Chondrocyte (in vitro differentiated cells): ENCODE measurements at places on chromosomes 1 and 21. TPM values are rescaled to one million over a fixed set of nuclear protein-coding genes. Genes with fewer than 3 reads are reported as not detected.

Gene TSPEAR
- 0.15 to 0.38 TPM in 2 of 3 replicates, not detected in the other for total RNA-seq

Gene WNT3A
- total RNA-seq = not detected in 3 replicates

Gene SLC16A4
- total RNA-seq = 16.5 to 23.9 TPM (median 17.0 TPM) in 3 replicates

Gene GPR25
- not detected in 3 replicates for total RNA-seq

Gene MROH9
- total RNA-seq = 0.41 TPM in 1 of 3 replicates, not detected in the others

Gene DISC1
- total RNA-seq = 5.0 to 10.6 TPM (median 7.1 TPM) in 3 replicates

Gene FOXO6
- total RNA-seq = 1.1 to 3.2 TPM (median 1.7 TPM) in 3 replicates

GRCh38 chr1:208300084-208300770 is 56.0 kb upstream of the PLXNA2 start:
- peaks cover 34% of the 10 kb centered on the region for H3K27me3 ChIP-seq
- H3K36me3 ChIP-seq = no peaks in the 10 kb centered on the region
- no peak overlapping the region for H3K27ac ChIP-seq
- H3K4me1 ChIP-seq = peaks cover 11% of the 10 kb centered on the region

- no peaks in the 10 kb centered on the region for H3K27me3 ChIP-seq
- H3K27ac ChIP-seq = no peak overlapping the region
- DNase-seq = no peak
- H3K36me3 ChIP-seq = peaks cover 11% of the 10 kb centered on the region
Observed at GRCh38 chr1:37931102-37931360, 15.8 kb downstream of the INPP5B start.

DNA sequence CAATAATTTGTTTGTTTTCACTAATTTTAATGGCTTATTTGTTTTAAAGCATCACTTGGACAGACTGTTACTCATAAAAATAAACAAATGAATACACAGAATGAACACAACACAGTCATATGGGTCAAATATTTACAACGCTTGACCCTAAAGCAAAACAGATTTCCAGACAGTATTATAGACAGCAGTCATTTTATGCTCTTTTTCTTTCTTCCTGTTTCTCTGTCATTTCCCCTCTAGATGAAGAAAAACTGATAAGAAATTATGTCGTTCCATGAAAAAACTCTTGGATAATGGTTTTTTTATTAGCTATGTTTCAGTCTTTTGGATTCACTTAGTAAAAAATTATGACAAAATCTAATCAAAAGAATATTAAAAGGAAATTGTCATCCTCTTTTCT is 297.3 kb upstream of the NEGR1 start:
- H3K36me3 ChIP-seq = no peaks in the 10 kb centered on the region
- H3K27me3 ChIP-seq = peaks cover 3% of the 10 kb centered on the region
- DNase-seq = no peak
- no peak overlapping the region for H3K4me3 ChIP-seq
- H3K4me1 ChIP-seq = no peaks in the 10 kb centered on the region
- H3K27ac ChIP-seq = no peak overlapping the region

DNA sequence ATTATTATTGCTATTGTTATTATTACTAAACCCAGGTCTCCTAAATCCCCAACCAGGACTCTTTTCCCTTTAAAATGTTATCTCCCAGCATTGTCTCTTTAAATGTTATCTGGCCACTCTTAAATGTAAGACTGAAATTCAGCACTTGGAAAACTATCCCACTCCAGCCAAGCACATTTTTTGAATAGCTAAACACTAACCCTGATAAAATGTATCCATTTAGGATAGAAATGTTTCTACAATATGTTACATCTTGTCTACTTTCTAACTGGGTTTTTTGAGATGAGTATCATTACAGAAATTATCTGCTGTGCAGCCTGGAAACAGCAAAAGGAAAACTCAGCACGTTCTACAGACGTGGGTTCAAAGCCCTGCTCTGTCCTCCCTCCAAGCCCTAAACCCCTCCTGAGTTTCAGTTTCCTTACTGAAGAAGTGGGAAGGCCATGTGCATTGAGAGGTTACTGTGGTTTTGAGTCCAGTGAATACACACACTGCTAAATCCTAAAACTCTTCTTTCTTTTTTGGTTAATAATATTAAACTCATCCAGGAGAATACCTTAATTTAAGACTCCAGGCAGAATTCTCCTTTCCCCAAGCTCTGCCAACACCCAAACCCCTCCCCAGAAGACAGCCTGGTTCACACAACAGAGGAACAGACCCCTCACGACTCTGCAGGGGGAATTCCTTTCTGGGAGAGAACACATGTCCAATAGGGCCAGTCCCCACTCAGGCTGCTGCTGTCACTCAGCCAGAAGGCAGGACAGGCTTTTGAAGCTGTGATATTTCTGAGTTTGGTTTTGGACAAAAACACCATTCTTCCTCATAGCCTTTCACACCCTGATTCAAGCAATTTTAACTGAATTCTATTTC is 41.9 kb downstream of the HIVEP3 start:
- H3K36me3 ChIP-seq = no peaks in the 10 kb centered on the region
- H3K4me1 ChIP-seq = peaks cover 12% of the 10 kb centered on the region
- H3K27ac ChIP-seq = peak overlapping the region; percentile 87
- no peaks in the 10 kb centered on the region for H3K27me3 ChIP-seq
- H3K4me3 ChIP-seq = peak overlapping the region; percentile 22

DNA sequence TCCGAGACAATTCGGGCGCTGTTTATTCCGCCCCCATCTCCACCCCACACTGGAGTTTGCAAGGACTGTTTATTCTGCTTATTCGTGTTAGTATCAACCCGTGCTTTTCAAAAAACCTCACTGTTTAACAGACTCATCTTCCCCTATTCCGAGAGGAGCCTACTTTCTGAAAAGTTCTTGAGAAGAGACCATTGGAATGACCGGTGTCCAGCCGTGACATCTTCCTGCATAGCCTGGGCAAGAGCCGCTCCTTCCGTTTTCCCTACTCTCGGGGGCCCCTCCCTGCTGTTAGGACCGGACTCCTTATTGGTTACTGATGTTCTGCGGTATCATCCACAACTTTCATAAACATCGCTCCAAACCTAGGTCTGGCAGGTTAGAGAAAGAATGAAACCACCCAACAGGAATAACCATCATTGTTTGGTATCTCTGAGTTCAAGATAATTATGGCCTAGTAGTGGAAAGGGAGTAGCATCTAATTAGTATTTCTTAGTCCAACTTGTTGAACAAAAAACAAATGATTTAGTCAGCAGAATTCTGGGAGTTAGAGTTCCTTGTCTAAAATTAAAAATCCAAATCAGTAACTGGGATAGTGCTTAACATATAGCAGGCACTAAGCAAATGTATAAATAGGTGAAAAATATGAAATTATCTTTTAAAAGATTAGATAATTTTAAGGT is 837 bp downstream of the STXBP3 start:
- DNase-seq = no peak
- H3K4me3 ChIP-seq = peak overlapping the region; percentile 93
- peaks cover 2% of the 10 kb centered on the region for H3K36me3 ChIP-seq
- H3K27ac ChIP-seq = peak overlapping the region; percentile 100
- no peaks in the 10 kb centered on the region for H3K27me3 ChIP-seq

- no peak overlapping the region for H3K4me3 ChIP-seq
- H3K27ac ChIP-seq = no peak overlapping the region
- no peak for DNase-seq
Observed at GRCh38 chr1:214120191-214120590, 132.4 kb downstream of the PROX1 start.

- no peak overlapping the region for H3K27ac ChIP-seq
- no peak for DNase-seq
- H3K36me3 ChIP-seq = peaks cover 15% of the 10 kb centered on the region
- no peaks in the 10 kb centered on the region for H3K27me3 ChIP-seq
Observed at GRCh38 chr1:115991909-115992308, 15.6 kb downstream of the SLC22A15 start.

DNA sequence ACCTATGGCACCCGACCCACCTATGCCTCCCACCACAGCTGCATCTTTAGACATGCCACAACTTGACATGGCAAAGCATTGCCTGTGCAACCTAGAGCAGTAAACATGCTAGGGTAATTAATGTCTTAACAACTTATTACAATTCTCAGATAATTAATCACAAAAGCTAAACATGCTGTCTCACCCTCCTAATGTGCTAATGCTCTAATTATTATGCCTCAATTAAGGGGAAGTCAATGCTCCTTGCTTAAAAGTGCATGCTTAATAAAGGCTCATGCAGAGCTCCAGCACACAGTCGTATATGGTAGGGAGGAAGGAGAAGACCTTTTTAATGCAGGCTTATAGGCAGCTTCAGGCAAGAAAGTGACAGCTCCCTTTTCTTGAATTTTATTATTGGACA is 396.0 kb downstream of the SEC16B start:
- H3K4me3 ChIP-seq = no peak overlapping the region
- peaks cover 9% of the 10 kb centered on the region for H3K27me3 ChIP-seq
- H3K36me3 ChIP-seq = no peaks in the 10 kb centered on the region

DNA sequence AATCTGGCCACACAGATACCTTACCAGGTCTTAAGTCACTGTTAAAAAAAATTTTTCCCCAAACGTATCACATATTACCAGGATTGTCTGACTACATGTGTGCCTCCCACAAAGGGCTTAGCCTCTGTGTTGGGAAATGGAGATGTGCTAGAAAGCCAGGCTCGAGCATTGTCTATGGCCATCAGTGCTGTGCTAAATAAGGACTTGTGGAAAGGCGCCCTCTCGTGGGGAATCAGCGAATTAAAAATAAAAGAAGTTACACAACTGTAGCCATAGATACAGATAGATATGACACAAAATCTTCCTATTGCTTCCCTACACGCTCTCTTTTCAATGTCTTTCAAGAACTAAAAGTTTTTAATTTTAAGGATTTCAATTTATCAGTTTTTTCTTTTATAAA is 47.5 kb upstream of the CRNN start:
- H3K4me1 ChIP-seq = peaks cover 4% of the 10 kb centered on the region
- H3K27ac ChIP-seq = no peak overlapping the region
- no peak overlapping the region for H3K4me3 ChIP-seq
- H3K36me3 ChIP-seq = no peaks in the 10 kb centered on the region
- DNase-seq = no peak

DNA sequence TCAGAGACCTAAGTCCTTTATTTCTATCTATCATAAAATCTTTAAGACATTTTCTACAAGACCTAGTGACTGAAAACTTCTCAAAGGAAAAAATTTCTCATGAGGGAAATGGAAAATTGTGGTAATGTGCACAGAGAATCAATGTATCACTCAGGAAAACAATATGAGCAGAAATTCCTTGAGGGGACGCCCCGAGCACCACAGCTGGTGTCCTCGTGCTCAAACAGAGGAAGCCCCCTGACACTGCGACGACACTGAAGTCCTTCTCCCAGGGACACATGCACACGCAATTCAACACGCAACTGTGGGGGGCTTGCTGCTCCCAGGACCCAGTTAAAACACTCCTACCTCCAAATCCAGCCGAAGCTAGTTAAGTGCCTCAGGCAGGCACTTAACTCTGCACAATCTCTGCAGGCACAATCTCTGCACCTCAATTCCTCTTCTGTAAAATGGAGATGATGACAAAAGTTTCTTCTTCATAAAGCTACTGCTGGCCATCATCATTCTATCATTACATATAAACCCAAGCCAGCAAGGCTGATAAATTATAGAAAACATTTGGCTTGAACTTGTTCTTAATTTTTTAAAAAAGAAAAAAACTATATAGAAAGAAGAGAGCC is 16.0 kb downstream of the ZBTB17 start:
- H3K4me1 ChIP-seq = peaks cover 53% of the 10 kb centered on the region
- H3K36me3 ChIP-seq = no peaks in the 10 kb centered on the region
- DNase-seq = no peak
- H3K27ac ChIP-seq = no peak overlapping the region
- H3K4me3 ChIP-seq = no peak overlapping the region
- H3K27me3 ChIP-seq = no peaks in the 10 kb centered on the region

DNA sequence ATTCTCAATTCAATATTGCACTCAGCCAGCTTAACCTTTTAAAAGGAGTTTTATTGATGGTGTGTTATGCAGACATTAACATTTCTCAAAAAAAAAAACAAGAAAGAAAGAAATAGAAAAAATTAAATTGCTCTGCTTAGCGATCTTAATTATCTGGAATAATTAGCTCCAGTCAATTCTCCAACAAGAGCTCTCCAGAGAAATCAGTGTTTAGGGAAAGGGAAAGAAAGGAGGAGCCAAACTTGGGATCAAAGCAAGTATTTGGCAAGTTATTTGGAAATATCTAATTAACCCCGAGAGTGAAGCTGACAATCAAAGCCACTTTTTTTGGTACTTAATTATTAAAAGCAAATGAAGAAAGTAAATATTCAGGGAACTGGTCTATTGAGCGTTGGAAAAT is 60.7 kb upstream of the CAMK1G start:
- no peaks in the 10 kb centered on the region for H3K36me3 ChIP-seq
- no peaks in the 10 kb centered on the region for H3K4me1 ChIP-seq
- no peak overlapping the region for H3K4me3 ChIP-seq

DNA sequence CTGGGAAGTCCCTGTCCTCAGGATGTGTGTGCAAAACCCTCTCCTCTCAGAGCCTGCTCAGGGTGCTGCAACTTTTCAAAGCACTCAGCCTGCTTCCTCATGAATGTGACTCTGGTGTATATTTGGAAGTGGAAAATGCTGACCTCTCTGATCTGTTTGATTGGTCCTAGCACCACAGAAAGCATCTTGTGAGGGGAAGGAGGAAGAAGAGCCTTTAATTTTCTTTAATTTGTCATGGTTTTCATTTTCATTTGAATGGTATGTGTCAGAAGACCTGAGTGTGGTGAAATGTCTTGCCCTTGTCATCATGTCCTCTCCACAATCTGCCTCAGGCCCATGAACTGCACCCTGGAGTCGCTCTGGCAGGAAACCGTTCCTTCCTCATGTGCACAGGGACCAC is 383.5 kb downstream of the NTNG1 start:
- peaks cover 8% of the 10 kb centered on the region for H3K27me3 ChIP-seq
- no peaks in the 10 kb centered on the region for H3K4me1 ChIP-seq
- DNase-seq = no peak

DNA sequence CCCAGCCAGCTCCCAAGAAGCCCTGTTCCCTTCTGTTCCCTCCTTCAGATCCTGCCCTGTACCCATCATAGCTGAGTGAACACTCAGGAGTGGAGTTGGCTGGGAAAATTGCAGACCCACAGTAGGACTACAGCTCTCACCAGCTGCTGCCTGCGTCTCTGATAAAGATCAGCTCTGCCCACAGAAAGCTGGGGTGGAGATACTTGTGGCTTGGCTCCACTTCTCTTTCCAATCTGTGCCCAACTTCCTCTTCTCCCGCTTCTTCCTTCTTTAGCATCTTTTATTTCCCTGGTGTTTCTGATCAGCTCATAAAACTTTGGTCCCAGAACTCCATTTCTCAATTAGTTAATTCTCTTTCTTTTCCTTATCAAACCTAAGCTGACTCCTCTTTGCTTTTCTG is 5.5 kb upstream of the CD1A start:
- no peak for DNase-seq
- H3K27ac ChIP-seq = no peak overlapping the region
- H3K4me3 ChIP-seq = no peak overlapping the region
- H3K36me3 ChIP-seq = no peaks in the 10 kb centered on the region
- no peaks in the 10 kb centered on the region for H3K4me1 ChIP-seq

- no peak for DNase-seq
- H3K27me3 ChIP-seq = peaks cover 6% of the 10 kb centered on the region
- H3K27ac ChIP-seq = no peak overlapping the region
- no peak overlapping the region for H3K4me3 ChIP-seq
- no peaks in the 10 kb centered on the region for H3K36me3 ChIP-seq
- H3K4me1 ChIP-seq = no peaks in the 10 kb centered on the region
Observed at GRCh38 chr1:66033781-66034180, 241.1 kb downstream of the PDE4B start.
